ENCODE measurements at places on chromosomes 1 and 21.

DNA sequence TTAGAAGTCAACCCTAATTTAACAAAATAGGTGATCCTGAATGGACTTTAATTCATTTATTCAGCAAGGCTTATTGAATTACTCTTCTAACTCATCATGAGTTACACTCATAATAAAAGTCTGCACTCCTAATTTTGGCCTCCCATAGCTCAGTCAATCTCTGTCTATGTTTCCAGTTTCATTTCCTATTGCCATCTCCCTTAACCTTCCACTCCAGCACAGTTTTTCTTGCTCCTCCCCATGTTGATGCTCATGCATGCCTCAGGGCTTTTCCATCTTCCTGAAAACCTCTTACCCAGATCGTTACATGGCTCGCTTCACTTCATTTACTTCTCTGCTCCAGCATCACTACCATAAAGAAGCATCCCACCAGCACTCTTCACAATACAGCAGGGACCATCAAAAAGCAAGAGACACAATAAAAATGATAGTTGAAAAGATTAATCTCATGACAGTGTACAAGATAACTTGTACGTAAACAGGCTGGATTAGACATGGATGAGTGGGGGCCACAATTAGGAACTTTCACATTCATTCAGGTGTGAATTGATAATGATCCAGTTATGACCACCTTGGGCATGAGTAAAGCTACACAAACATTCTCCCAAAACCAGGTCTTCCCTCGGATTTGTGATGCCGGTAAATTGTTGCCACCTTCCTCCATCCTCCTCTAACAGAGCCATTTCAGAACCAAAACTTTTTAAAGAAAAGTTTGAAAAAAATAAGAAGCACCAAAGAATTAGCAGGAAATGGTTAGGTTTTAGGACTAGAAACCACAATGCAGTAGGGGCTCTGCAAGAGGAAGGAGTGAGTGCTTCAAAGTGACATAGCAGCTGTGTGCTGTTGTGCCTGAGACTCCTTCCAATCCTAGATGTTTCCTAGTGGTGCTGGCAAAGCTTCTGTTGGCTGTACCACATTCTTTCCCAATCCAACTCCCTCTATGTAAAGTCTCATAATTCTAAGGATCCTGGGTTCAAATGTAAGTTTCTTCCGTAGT, 89.8 kb downstream of the OLFML2B start:
- no peak for DNase-seq

DNA sequence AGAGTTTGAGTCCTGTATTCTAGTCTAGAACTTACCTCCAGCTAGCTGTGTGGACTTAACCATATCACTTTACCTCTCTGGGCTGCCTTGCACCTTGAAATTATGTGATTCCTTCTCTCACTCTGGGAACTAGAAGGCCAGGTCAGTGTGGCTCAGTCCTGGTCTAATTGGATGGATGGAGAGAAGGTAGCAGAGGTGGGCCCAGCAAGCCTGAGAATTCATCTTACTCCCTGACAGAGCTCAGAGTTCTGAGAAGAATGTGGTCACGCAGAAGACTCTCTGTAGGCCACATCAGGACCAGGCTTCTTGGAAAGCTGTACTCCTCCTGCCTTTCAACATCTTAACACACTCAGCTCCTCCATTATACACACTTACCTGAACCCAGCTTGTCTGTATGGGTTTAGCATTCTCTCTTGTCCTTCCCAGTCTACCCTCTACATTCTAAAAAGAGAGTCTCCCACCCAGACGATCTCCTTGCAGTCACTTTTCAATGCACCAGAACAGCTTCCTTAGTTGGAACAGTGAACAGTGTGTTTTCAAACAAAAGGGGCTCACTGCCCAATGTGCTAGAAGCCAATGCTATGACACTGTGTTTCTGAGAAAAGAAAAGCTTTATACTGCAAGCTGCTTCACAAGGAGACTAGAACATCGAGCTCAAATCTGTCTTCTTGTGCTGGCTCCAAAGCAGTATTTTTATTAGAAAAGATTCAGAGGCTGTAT, 60.5 kb downstream of the CAPN9 start:
- DNase-seq: no peak

DNA sequence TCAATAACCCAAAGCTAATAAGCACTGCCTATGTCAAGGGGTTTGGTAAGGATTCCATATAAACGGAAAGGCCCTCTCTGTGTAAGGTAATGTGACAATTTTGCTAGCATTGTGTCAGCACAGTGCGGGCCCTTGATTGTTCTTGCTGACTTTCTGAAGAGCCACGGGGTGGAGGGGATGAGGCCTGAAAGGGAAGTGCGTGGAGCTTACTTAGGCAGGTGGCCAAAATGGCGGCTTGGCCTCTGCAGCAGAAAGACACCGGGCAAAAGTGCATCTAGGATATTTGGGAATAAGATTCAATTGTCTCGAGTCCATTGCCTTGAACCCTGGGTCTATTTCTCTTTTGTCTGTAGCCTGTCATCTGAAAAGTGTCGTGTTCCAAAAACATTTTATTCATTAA, 114.3 kb downstream of the TGFB2 start:
- no peak for DNase-seq

- no peak for DNase-seq
These were observed 122.7 kb downstream of the GABPA start for GRCh38 chr21:25857308-25858074.

- no peak for DNase-seq
These were observed 19.5 kb downstream of the XKR8 start for GRCh38 chr1:27979151-27979858.

GRCh38 chr1:94947437-94947836, 20.5 kb upstream of the CNN3 start:
- DNase-seq: no peak

GRCh38 chr21:36813052-36813451, 114.1 kb downstream of the SIM2 start:
- DNase-seq: no peak

DNA sequence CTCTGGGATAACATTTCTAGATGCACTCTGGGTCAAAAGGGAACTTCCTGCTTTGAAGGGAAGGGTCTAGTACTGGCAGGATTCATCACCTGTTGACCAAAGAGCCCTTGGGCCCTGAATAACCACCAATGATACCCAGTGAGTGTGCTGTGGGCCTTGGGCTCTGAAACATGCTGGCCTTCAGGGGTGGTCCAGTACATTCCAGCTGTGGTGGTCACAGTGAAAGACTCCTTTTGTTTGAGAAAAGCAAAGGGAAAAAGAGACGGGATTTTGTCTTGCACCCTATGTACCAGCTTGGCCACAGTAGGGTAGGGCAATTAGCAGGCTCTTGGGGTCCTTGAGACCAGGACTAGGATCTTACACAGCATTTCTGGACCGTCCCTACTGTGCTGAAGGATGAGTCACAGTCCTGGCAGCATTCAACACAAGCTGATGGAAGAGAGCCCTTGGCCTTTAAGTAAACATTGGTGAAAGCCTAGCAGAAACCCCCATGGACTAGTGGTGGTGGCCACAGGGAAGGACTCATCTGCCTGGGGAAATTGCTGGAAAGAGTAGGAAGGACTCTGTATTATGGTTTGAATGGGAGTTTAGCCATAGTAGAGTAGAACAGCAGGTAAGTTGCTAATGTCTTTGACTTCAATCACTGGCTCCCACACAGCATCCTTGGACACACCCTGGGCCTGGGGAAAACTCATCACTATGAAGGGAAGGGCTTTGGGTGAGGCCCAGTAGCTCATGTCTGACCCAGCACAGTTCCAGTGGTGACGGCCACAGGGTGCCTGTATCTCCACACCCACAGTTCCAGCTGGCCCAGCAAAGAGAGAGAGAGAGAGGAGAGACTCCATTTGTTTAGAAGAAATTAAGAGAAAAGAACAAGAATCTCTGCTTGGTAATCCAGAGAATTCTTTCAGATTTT, 87.5 kb downstream of the COL24A1 start:
- DNase-seq: no peak

DNA sequence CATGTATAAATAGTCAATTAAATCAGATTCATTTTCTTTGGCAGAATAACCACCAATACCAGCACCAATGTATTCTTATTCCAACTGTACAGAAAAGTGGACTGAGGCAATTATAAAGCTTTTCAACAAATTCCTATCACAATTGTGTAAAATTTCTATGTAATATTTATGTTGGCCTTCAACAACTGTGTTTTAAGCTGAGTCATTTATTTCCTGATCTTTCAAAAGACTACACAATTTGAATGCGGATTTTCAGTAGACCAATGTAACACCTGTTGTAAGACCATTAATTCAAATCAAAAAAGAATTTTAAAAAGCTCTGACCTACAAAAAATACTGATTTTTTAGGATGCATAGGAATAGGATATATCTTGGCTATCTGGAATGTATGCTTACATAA, 25.5 kb downstream of the GPATCH2 start:
- no peak for DNase-seq

DNA sequence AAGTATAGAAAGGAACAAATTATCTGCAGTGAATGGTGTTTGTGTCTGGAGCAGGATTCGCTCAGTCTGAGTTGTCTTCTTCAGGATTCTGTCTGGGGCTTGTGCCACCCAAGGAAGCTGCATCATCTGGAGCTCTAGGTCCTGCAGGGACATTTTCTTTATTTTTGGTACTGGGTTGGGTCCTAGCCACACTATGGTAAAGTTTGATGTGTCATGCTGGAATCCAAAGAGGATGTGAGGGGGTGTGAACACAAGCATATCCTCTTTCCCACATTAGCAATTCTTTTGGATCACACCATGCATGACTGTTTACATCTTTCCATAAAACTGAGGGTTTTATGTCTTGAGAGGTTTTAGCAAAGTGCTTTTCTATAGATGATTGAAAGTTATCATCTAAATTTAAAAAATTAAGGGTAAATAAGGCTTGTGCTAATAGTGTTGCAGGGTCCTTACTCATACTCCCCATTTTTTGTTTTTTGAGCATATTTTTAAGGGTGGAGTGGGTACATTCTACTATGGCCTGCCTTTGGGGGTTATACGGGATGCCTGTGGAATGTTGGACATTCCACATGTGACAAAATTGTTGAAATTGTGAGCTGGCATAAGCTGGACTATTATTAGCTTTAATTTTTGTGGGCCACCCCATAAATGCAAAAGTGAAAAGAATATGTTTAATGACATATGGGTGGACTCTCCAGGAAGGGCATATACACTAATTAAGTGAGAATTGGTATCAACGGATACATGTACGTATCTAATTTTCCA, 152.0 kb upstream of the HMCN1 start:
- no peak for DNase-seq

DNA sequence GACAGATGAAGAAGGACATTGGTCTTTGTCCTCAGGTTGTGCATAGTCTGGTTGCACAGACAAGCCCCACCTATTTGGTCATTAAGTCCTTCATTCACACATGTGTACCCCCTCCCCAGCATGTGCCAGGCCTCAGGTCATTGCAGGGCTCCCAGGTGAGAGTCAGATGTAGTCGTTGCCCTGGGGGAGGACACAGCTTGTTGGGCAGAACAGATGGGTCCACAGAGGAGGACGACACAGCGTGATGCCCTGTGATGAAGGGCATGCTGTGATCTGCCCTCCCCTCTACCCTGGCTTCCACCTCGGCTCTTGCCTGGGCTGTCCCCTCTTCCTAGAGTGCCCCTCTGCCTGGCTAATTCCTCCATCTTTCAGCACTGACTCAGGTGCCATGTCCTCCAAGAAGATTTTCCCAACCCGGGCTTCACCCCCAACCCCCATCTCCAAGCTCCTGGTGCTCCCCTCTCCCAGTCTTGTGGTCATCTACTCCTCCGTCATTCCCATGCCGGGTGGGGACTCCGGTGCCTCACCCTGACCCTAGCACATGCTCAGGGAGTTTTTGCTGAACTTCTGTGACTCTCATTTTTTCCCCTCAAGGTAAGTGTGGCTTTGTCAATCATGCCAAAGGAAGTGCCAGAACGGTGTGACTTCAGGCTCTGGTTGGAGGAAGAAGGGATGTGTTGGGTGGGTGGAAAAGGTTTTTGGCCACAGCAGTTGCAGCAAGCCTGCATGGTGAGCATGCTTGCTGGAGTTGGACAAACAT, 220.5 kb downstream of the FOXD2 start:
- no peak for DNase-seq

GRCh38 chr1:73860421-73860950, 337.5 kb downstream of the LRRIQ3 start:
- DNase-seq: no peak

GRCh38 chr1:153355445-153356071, 2.1 kb upstream of the S100A9 start:
- no peak for DNase-seq

DNA sequence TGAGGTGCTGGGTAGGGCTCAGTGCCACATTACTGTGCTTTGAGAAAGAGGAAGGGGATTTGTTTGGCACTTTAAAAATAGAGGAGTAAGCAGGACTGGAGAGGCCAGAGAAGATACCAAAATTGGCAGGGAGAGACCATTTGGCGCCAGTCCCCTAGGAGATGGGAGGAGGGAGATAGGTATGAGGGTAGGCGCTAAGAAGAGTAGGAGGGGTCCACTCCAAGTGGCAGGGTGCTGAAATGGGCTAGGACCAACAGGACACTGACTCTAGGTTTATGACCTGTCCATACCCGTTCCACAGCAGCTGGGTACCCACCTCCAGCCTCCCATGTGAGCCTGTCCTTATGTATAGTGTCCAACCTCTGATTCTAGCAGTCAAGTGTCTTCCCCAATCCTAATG, 1.0 kb upstream of the CRTC2 start:
- no peak for DNase-seq

DNA sequence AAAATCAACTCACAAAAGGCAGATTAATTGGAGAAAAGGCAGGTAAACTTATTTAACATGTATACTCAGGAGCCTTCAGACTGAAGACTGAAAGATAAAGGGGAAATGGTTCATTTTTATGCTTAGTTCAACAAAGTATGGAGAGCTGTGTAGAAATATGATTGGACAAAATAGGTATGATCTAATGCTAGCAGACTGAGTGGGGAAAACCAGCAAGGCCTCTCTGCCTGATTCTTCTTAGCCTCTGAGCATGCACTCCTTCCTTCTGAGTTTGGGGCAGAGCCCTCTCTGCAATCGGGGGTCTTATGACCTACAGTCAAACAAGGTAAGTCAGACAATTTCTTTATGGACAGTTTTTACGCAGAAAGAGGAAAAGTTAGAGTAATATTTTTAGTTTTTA, 38.8 kb upstream of the SUCO start:
- DNase-seq: no peak

- DNase-seq: no peak
These were observed 14.9 kb downstream of the CXADR start for GRCh38 chr21:17527711-17528110.

DNA sequence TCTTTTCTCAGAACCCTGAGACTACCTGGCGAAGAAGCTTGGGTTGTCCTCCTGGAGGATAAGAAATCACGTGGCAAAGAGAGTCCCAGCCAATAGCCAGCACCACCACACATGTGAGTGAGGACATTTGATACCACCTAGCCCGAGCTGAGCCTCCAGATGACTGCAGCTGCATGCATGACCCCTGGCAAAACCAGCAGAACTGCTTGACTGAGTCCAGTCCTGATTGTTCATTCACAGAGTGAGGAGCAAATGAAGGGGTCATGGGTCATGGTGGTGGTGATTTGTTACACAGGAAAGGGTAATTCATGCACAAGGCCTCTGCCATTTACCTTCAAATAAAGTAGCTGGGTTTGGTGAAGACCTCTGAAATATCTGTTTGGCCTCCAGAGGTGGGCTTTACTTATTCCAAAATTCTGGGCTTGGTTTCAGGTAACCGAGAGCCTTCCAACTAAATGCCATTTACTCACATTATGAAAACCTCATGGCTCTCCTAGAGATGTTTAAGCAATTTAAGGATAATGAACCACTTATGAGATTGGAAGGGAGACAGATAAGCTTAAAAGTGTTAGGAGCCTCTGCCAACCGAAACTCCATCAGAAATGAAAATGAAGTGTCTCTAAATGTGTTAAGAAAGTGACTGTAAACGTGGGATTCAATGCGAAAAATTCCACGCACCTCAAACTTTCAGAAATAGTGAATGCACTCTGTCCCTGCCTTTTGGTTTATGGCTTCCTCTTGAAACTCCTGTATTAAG, 163.3 kb downstream of the SLC35F3 start:
- no peak for DNase-seq
